ENCODE measurements at places on chromosomes 5 and 9. TPM values are rescaled to one million over a fixed set of nuclear protein-coding genes. Genes with fewer than 3 reads are reported as not detected.

DNA sequence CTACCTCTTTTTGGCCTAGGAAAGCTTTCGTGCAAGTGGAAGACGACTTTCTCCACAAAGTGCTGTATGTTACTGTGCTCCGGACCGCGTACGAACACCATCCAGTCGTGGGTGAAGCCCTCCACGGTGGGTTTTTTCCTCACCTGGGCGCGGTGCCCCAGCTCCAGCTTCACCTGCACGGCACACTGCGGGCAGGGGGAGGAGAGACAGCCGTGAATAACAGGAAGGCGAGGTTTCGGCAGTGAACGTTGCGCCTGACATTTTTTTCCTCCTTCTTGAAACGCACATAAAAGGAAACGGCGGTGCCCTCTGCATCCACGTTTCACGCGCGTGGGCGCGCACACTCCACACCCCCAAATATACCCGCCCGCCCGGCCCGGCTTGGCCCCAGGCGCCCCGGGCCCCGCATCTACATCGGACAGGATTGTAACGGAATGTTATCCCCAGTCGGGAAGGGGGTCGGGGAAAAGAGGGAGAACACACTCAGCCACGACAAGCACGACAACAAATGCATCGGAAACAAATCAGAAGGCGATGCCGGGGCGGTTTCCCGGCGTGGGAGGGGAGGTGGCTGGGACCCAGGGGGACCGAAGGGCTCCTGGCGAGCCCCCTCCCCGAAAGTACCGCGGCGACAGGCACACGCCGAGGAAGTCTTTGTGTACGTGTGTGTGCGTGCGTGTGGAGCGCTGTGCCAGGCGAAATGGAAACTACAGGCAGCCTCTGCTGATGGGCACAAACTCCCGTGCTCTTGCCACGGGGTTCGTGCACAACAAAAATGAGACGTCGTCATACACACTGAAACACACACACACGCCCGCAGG is 1.4 kb downstream of the MLLT3 start:
- peak; percentile 26 for DNase-seq

DNA sequence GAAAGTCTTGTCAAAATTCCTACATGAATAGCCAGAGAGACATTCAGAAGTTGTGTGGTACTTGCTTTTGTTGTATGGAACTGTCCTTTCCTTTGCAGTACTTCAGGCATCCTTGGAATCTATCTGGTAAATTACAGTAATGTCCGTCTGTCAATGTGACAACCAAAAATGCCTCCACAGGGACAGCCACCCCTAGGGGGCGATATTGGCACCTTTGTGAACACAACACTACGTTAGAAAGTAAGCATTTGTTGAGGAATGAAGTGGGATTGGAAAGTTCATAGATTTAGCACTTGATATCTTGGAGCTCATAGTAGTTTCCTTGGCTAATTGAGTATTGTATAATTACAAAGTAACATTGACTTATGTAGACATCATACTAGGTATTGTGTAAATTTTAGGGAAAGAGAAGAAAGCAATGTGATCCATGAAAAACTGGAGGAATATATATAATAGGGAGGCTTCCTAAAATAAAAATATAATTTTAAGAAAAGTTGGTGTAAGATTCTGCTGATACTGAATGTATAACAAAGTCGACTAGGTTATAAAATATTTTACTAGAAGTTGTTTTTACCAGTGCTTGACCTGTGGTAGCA is 32.7 kb downstream of the TMEFF1 start:
- DNase-seq: peak; percentile 50

The OR1Q1 gene
- polyA plus RNA-seq: 0.10 TPM

- DNase-seq: no peak
Observed at GRCh38 chr5:135192351-135192750, 158.3 kb upstream of the PITX1 start.

The ADAMTS6 gene
- 0.51 TPM for polyA plus RNA-seq

The NRG2 gene
- 1.0 TPM for polyA plus RNA-seq

DNA sequence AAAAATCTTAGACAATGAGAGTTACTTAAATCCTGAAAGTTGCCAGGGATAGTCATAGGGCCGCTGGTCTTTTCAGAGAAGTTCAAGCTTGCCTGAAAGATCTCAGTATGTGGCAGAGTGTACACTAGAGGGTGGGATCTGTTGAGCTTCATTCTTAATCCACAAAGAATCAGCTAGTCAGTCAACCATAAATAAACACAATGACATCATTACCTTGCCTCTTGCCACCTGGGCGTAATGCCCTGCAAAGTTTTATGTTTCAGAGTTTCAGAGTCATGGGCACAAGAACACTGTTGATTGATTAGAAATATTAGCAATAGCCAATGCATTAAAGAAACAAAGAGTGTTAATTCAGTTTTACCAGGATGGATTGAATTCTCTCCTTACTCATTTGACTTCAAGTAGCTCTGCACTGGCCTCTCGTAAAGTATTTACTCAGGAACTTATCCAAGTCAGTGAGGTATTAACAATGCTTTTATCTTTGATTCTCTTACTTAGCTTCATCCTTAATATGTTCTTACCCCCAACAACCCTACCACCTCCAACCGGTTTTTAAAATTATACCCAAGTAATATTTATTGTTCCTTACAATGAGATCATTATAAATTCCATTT is 14.3 kb upstream of the ANXA1 start:
- peak; percentile 88 for DNase-seq

DNA sequence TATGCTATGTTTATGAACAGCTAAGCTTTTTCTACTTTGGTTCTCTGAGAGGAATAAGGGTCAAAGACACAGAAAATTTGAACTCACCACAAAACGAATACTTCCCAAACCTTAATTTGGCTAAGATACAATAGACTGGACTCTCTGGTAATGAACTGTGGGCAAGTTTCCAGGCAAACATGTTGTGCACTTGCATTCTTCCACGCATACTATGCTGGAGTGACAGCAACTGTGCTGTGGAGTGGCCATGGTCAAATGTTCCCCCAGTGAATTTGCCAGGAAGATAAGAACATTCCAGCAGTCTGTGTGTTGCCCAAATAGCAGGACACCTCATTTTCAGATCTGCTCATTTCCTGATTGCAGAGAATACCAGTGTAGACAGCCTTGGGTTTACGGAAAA is 275.3 kb upstream of the IL12B start:
- no peak for DNase-seq

The COL5A1 gene
- polyA plus RNA-seq: 72.3 TPM

DNA sequence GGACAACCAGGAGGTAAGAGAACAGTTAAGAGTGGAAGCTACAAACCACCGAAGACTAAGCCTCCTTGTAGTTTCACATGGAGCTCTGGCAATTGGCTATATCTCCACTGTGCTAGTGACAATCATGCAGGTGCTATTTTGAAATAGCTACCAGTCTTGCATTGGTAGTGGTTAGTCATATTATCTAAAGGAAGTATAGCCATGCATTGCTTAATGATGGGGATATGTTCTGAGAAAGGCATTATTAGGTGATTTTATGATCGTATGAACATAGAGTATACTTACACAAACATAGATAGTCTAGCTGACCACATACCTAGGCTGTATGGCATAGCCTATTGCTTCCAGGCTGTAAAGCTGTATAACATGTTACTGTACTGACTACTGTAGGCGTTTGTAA is 28.4 kb downstream of the HSDL2 start:
- DNase-seq: no peak

DNA sequence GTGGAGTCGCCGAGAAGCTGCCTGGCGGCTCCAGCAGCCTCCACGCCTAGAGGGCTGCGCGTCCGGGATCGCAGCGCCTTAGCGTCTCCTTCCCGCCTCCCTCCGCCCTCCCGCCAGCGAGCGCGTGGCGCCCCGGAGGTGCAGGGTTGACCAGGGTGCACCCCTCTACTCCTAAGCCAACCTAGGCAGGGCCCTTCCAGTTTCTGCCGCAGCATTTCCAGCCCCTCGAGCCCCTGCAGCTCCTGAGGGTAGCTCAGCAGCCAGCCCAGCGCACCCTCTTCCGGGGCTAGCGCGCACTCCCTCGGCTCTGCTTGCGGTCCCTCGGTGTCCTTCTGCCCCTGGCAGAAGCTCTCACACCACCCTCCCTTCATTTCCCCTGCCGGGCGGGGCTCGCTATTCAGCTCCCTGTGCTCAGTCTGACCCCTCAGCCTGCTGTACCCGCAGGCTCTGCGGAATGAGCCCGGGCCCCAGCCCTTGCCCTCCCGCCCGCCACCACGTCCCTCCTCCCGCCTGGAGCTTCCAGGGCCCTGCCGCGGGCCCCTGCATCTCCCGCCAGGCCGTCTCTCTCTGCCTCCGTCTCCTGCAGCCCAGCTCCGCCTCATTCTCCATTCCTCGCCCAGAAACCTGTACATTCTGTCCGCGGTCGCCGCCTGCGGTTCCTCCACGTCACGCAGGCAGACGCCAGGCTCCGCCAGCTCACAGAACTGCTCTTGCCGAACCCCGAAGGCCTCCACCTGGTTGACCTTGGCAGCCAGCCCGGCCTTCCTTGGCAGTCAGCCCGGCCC is 61.8 kb downstream of the SPATA31C2 start:
- DNase-seq: peak; percentile 87

The TMEM174 gene
- not detected for polyA plus RNA-seq
